ENCODE measurements at places on chromosomes 16 and 17.

- no peak for DNase-seq
Measured at GRCh38 chr17:60846175-60846574, 168.5 kb downstream of the BCAS3 start.

DNA sequence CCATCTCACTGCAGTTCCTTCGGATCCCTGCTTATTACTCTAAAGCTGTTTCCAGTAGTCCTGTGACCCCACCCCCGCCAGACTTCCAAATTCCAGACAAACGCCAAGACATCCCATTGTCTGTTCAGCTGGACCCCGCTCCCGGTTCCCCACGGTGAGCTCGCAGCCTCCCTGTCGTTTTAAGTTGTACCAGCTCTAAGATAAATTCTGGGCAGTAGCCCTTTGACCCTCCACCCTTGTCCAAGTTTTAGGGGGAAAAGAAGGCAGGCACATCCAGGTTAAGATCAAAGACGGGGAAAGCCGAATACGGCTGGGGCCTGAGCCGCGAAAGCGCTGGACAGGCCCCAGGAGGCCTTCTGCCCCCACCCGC is 589 bp downstream of the ARL6IP1 start:
- no peak for DNase-seq

- DNase-seq, result no peak
Measured at GRCh38 chr17:21191698-21192097, 22.3 kb downstream of the TMEM11 start.

DNA sequence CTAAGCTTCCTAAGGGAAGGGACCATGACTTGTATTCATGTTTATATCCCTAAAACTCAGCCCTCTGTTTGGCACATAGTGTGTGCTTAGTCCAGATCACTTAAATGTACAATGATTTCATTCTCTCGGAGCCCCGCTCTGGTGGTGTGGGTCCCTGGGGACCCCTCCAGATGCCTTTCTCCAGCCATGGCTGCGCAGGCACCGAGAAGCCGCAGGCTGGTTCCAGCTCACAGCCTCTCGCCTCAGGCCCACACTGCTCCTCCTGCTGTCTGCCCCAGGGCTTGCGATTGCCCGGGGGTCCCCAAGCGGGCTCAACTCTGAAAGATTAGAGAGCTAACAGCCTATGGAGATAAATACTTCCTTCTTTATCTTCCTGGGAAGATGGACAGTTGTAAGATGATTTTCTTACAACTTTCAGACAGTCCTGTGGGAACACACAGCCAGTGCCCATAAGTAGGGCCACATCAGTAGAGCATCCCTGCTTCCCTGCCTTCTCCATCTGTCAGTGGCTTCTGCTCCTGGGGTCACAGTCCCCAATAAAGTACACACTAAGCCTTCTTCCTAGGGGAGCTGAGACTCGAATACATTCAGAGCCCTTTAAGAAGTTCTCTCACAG is 66.2 kb downstream of the CENPV start:
- DNase-seq, result no peak

GRCh38 chr16:72426386-72426785 is 254.4 kb upstream of the PMFBP1 start:
- DNase-seq, result no peak

GRCh38 chr17:6561446-6561845 is 5.1 kb upstream of the PITPNM3 start:
- no peak for DNase-seq

DNA sequence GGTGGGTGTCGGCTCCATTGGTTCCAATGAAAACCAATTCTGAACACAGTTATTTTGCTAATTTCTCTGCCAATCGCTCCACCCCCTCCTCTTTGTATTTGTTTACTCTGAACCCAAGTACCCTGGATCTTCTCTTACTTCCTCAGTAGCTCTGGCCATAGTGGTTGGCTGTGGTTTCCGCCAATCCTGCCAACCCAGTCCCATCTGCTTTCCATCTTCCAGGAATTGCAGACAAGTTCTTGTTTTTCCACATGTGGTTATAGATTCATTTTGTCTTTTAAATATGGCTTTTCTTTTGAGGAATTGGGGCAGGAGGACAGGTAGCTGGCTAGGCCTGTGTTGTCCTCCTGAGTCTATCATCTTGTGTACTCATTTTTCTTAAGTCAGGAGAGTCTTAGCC is 92.0 kb downstream of the CYLD start:
- DNase-seq, result no peak
